Calu3 (cell line): ENCODE measurements at places on chromosomes 11 and 22.

DNA sequence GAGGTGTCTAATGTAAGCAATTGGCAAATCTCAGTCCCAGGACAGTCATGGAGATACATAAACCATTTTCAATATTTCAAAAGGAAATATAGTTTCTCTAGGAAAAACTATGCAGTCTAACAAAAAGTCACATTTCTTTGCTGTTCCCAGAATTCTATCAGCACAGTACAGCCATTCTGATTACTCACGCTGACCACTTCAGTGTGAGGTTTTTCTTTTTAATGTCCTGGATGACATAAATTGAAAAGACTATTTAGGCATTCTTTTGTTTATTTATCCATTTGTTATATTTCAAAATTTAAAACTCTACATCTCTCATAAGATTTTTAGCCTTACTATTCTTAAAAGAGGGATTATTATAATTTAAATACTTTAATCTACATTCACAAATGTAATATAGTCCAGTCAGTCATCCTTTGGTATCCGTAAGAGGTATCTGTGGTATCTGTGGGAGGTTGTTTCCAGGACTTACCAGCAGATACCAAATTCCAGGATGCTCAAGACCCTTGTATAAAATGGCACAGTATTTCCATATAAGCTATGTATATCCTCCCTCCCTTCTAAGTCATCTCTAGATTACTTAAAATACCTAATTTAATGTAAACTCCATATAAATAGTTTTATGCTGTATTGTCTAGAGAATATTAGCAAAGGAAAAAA is 331.1 kb upstream of the PITPNB start:
- DNase-seq = no peak

GRCh38 chr11:28346209-28346608 is 238.0 kb downstream of the METTL15 start:
- no peak for DNase-seq

- no peak for DNase-seq
These were observed 2.8 kb downstream of the KCTD14 start for GRCh38 chr11:78020246-78020645.

DNA sequence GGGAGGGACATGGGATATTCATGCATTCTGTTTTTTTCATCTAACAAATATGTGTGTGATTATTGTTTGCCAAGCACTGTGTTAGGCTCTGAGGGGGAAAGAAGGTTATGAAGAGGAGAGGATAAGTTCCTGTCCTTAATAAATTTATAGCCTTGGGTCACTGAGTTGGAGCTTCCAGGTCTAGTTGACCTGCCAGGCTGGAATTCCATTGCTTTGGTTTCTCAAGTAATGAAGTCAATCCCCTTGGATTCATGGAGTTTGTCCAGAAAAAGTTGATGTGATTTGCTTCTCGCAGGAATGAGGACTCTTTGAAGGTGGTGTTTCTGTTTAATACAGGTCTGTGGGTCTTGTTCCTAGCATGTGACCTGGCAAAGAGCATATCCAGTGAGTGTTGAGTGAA is 156.2 kb downstream of the ADAMTS15 start:
- DNase-seq = no peak

DNA sequence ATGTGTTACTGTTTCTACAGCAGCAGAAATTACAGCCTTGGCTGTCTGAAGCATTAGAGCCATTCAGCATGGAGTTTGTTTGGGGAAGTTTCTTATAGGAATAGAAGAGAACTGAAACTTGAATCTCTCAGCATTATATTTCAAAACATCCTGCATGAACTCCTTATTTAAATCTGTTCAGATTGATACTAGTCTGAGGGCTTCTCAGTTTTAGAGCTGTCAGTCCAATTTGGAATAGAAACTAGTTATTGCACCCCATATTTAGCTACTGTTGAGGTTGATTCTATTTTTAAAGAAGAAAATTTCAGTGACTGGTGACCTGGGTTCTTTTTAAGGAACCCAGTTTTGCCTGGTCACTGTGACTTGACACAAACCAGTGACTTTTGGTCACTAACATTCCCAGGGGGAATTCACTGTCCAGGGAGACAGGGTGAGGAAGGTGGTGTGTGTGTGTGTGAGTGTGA is 126.0 kb upstream of the TTC12 start:
- DNase-seq = no peak

DNA sequence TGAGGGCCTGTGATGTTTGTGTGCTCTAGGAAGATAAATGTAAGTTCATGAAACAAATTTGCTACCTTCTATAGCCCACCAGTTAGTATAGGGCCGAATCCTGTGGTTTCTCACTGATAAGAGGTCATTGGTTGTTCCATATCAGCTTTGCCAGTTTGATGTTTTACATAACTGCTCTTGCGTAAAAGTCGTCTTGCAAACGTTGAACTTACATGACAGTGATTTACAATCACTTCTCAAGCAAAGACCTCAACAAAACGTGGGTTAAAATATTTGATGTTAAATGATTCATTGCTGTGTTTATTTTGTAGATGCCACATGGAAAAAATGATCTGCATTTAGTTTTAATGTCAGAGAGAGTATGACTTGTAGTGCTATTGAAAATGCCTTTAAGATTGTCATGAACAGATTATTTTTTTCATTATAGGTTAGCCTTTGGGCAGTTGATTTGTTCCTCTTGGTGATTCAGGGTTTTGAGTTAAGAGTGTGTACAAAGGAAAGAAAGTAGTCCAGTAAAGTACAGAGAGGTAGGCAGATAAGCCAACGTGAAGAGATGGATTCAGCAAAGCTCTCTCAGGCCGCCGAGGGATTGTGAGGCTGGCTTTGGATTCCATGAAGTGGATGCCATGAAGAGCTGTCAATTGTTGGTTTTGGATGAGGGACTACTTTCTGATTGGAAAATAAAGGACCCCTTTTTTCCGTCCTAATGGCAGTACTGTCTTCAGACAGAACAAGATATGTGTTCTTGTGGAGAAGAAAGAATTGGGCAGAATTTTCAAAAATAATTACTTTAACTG is 2.6 kb downstream of the EWSR1 start:
- no peak for DNase-seq

DNA sequence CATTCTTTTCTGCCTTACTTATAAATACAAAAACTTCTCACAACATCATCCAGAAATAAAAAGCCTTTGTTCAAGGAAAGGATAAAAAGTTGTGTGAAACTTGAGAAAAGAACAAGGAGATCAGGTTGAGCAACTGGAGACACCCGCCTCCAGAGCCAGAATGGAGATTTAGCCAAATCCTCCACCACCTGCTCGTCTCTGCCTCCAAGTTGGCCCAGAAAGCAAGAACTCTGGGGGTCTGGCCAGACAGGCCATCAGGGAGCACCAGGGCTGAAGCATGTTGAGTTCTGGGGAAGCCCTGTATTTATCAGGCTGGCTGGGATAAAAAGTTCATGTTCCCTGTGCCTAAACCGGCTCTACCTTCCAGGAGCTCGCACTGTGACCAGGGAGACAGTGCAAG is 14.9 kb downstream of the SMCO4 start:
- DNase-seq = no peak

DNA sequence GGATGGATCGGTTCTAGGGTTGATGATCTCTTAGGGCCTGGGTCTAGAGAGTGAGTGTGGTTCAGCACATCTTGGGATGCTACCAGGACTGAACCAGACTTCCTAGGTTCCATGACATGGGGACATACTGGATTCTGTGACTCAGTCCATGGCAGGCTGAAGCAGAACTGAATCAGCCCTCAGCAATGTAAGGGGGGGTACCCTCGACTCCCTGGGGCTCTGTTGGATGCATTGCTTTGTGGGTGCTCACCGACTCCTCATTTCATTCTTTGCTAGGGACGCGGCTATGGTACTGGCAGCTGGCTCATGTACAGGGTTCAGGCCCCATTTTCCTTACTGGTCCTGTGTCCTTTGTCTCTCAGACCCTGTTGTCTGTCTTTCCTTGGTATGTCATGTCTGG is 733 bp upstream of the GRAMD1B start:
- no peak for DNase-seq

DNA sequence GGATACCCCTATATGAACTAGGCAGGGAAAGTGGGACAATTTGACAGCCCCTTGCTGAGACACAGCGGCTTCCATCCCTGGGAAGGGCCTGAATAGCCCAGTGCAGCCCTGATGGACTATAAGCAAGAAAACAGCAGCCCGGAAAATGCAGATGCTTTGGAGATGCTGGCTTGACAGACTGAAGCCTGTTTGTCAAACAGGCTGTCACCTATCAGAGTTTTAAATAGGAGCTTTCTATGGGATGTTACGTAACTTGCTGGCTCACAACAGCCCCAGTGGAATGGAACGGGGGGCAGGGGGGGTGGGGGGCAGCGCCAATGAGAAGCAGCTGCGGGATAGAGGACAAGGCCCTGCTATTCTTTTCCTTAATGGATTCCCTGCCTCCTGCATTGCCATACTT is 91.9 kb upstream of the NTM start:
- DNase-seq = no peak

DNA sequence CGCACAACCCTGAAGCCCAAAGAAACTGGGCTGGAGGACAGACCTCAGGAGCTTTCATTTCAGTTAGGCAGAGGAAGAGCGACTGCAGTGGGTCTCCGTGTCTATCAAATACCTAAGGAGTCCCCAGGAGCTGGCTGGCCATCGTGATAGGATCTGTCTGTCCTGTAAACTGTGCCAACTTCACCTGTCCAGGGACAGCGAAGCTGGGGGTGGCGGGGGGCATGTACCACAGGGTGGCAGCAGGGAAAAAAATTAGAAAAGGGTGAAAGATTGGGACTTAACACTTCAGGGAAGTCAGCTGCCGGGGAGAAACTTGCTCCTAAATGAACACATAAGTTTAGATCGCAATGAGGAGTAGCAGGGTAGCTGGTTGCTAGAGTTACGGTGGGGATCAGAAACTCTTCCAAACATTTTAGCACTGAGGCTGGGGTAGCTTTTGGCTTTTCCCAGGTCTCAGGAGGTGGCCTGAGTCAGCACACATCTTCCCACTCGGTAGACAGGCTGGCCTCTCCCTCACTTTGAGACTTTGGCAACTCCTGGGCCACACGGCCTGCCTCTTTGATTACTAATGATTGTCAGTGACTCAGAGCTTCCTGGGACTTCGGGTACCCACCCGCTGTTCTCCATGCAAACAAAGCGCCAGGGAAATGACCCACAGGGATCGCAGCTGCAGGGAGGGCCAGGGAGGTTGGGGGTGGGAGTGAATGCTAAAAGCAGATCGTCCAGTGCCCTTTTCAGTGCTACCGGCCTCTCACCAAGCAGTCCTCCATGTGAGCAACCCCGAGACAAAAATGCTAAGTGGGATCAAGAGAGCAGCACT is 2.9 kb upstream of the MTFP1 start:
- peak; percentile 78 for DNase-seq

DNA sequence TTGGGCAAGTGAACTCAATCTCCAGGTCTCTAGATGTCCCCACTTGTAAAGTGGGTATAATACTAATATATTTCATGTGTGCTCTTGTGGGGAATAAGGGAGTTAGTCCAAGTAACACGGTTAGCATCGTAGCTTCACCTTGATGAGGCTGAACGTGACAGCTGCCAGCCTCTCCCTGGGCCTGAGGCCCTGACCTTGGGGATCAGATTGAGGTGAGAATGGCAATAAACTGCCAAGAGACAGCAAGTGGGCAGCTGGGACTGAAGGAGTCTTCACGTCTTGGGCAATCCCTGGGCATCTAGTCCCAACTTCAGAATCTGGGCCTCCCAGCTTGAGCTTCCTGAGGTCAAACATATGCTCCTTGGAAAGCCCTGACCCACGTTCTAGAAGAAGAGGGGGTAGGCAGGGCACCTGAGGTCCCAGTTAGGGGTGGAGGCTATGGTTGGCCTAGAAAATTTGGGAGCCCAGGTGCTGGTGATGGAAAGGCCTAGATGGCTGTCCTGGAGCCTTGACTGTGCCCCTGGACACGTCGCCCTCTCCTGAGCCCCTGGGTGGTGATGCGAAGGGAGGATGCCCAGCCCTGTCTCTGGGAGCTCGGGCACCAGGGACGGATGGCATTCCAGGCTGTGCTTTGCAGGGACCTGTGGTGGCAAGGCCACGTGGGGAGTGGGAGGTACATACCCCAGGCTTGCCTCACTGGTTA is 23.4 kb downstream of the ADAMTS15 start:
- no peak for DNase-seq

DNA sequence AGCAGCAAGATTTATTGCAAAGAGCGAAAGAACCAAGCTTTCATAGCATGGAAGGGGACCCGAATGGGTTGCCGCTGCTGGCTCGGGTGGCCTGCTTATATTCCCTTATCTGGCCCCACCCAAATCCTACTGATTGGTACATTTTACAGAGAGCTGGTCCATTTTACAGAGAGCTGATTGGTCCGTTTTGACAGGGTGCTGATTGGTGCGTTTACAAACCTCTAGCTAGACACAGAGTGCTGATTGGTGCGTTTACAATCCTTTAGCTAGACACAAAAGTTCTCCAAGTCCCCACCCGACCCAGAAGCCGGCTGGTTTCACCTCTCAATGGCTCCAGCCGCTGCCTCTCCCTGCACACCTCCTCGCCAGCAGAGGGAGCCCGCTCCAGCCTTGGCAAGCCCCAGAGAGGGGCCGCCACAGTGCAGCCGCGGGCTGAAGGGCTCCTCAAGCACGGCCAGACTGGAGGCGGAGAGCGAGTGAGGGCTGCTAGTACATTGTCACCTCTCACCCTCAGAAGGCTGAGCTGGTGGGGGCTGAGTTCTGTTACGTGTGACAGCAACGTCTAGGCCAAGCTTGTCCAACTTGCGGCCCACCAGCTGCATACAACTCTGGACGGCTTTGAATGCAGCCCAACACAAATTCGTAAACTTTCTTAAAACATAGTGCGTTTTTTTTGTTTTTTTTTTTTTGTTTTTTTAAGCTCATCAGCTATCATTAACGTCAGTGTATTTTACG is 8.7 kb downstream of the PTH start:
- DNase-seq = peak; percentile 84

DNA sequence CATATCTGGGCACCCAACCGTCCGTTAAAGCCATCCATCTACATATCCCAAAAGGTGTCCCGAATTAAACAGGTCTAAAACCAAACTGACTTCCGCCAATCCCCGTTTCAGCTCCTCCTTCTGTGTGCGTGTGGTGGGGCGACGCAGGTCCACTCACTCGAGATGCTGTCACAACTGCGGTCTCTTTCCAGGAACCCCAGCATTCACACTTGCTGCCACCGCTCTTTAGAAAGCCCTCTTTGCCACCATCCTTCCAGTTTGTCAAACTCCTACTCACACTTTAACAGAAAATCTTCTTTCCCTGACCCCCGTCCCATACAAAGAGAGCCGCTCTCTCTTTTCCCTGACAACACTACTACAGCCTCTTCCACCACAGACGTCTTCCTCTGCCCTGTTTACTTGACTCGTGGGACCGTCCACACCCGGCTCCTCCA is 467 bp downstream of the ESS2 start:
- peak; percentile 14 for DNase-seq

GRCh38 chr11:65722261-65722660 is 1.7 kb upstream of the RNASEH2C start:
- no peak for DNase-seq

DNA sequence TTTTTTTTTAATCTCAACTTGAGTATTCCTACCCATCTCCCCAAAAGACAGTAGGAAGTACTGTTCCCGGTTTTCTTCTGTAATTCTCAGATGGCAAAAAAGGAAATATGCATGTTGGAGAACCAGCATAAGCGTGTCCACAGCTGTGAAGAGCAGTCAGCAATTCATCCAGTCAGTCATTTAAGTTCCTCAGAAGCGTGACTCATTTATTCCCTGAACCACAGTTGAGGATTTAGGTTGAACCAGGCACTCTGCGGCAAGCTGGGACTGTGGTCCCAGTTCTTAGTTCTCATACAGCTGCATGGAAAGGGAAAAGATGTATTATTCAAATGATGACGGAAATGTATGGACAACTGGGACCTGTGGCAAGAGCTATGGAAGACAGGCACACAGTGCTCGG is 61.0 kb upstream of the MYO18B start:
- DNase-seq = no peak

- DNase-seq = no peak
These were observed 26.3 kb downstream of the FAM118A start for GRCh38 chr22:45335854-45336522.

GRCh38 chr11:72768581-72768980 is 16.4 kb upstream of the ARAP1 start:
- DNase-seq = no peak
